Lower lobe of right lung (tissue), 2 donors: ENCODE measurements at places on chromosomes 7 and 10. TPM values are rescaled to one million over a fixed set of nuclear protein-coding genes. Genes with fewer than 3 reads are reported as not detected.

Gene NKX1-2
- not detected for total RNA-seq

DNA sequence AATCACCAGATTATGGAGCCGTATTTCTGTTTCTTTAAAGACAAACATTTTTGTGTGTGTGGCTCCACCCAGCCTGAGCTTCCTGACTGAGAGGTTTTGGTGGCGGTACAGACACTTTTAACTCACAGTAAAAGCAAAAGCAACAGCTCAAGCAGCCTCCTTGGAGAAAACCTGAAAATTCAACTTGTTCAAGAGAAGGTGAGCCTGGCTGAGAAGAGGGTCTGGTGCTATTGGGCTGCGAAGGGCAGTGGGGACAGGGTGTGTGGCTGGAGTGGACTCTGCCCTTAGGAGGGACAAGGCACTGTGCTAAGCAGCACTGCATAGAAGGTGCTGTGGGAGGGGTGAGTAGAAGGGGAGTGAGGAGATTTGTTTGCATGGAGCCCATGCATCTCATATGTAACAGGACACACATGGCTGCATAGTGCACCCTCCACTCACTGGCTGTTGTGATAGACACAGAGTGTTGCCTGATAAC lies at the start of gene GIMAP7:
TSS of gene GIMAP7 (plus strand) at position 125 of the 475 bp plus-strand sequence. CDS start 5,103 bp downstream, outside the sequence.
- H3K36me3 ChIP-seq = peaks cover under 1% of the 10 kb centered on the region
- H3K4me3 ChIP-seq = peak within 1 kb of the TSS; percentile 63
- no peak for DNase-seq

Gene FAM25C
- total RNA-seq = not detected

Gene PRKG1
- total RNA-seq = 23.6 TPM

DNA sequence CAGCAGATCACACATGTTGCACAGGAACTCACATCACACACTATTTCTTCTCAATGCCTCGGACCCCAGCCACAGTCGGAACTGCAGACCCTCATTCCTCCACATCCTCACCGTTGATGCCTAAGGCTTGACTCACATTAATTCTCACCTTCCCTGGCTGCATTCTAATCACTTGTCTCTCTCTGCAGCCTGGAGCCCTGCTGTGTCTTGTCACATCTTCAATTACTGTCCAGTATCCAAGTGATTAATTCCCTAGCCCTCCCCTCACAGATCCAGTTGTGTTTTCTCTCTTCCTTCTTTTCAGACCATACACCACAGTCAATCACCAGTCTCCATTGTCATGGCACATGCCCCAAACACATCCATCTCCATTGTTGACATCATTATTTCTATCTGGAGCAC lies 592.4 kb upstream of the IGFBP3 start:
- no peaks in the 10 kb centered on the region for H3K27me3 ChIP-seq
- DNase-seq = no peak
- no peak overlapping the region for H3K4me3 ChIP-seq
- H3K36me3 ChIP-seq = no peaks in the 10 kb centered on the region

DNA sequence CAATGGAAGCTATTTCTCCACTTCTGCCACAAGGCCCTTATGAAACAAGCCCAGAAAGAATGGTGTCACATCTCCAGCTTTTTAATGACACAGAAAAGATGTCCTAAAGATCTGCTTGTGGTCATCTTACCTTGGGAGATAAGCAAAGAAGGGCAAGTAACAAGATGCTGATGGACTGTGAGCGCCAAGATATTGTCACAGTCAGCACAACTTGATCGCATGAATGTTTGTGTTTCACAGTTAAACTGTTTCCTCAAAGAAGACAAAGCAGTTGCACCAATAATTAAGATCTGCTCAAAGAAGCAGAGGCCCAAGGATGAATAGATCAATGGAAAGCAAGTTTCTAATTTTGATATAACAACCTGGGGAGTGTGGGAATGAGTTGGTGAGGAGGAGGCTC lies 15.9 kb downstream of the ICA1 start:
- H3K4me1 ChIP-seq = no peaks in the 10 kb centered on the region
- H3K27me3 ChIP-seq = no peaks in the 10 kb centered on the region
- no peak for DNase-seq
- no peak overlapping the region for H3K27ac ChIP-seq
- H3K36me3 ChIP-seq = no peaks in the 10 kb centered on the region

Gene LIPM
- total RNA-seq = not detected

Gene WDR86
- 4.4 TPM for total RNA-seq

Gene ZNF316
- 43.2 TPM for total RNA-seq

Gene C10orf67
- total RNA-seq = 1.2 TPM

GRCh38 chr10:17782921-17783665 lies 26.1 kb upstream of the MRC1 start:
- no peaks in the 10 kb centered on the region for H3K36me3 ChIP-seq
- H3K27ac ChIP-seq = no peak overlapping the region
- peaks cover 34% of the 10 kb centered on the region for H3K4me1 ChIP-seq

DNA sequence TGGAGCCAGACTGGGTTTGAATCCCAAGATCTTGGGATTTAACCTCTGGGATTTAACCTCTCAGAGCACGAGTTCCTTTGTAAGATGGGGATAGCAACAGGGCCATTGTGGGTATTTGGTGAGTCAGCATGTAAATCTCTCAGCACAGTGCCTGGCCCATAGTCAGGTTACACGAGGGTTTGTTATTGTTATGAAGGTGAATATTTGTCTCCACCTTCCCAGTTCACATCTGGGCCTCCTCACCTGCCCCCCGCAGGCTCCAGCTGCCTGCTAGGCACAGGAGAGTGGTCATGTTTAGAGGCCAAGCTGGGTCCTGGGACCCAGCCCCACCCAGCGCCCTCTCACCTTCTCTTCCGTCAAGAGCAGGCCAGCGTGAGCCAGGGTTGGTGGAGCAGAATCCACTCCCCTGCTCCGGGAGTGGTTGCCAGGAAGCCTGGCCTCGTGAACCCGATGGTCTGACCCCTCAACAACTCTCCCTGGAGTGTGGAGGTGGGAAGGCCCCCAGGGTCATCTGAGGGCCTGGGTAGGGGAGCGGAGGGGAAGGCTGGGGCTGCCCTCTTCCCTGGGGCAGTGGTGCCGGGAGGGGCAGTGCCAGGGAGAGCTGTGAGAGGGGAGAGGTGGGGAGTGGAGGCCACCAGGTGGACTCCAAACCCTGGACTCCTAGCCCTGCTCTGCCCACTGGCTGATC lies 26.0 kb downstream of the FAM241B start:
- H3K27ac ChIP-seq = no peak overlapping the region
- H3K36me3 ChIP-seq = no peaks in the 10 kb centered on the region

DNA sequence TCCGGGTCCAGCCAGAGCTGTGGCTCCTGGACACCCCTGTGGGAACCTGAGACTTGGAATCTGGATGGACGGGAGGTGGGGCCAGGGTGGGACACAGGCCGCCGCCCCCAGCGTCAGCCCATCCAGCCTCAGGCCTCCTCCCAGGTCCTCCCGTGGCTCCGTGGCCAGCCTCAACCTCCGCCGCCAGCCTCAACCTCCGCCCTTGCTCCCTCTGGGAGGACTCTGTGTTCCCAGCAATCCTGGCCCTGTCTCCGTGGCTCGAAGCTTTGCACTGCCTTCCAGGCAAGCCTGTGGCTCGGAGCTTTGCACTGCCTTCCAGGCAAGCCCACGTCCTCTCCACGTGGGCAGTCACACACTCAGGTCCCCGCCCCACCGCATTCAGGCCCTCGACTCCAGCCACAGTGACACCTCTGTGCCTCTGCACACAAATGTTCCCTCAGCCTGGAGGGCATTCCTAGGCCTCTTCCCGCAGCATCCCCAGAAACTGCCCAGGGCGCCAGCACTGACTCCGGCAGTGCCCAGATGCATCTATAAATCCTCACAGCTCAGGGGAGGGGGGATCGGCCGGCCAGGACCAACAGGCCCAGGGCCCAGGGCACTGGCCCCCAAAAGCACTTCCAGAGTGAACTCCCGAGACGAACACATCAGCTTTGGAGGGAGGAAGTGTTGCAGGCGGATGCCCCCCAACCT lies 44.7 kb upstream of the PDGFA start:
- H3K4me3 ChIP-seq = no peak overlapping the region
- no peaks in the 10 kb centered on the region for H3K27me3 ChIP-seq
- no peaks in the 10 kb centered on the region for H3K36me3 ChIP-seq
- no peak for DNase-seq
- H3K27ac ChIP-seq = no peak overlapping the region

Gene GIMAP6
- total RNA-seq = 69.3 TPM

DNA sequence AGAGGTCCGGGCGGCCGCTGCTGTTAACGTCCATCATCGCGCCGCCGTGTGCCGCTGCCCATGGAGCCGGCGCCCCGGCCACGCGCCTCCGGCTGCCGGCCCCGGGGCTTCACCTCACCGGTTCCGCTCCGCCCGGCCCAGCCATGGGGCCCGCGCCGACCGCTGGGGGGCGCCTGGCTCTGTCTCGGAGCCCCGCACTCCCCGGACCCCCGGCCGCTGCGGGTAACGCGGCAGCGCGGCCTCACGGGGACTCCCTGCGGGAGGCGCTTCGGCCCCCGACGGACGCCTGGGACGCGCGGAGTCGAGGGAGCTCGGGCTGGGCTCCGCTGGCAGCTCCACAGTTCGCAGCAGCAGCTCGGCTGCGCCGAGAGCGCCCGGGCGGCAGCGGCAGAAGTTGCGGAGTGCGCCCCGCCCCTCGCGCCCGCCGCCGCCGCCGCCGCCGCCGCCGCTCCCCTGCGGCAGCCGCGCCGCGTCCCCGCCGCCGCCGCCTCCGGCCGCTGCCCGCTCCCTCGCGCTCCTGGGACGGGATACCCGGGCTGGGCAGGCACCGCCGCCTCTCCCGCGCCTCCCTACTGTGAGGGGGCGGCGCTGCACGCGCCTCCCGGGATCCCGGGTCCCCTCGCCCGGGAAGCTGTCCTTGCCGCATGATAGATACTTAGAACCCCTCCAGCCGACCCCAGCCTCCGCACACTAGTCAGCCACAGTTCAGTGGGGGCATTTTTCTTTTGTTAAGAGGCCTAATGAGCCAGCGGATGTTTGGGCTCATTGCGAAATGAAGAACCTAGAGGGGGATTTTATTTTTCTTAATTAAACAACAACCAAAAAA lies at the start of gene HTR7:
TSS of gene HTR7 (minus strand) at position 405 of the 826 bp plus-strand sequence. CDS start at position 37, 368 bp downstream.
- H3K4me3 ChIP-seq = peak within 1 kb of the TSS; percentile 62
- peak within 1 kb of the TSS; percentile 60 for H3K27ac ChIP-seq
- peaks cover 46% of the 10 kb centered on the region for H3K27me3 ChIP-seq
- peaks cover 14% of the 10 kb centered on the region for H3K4me1 ChIP-seq

Gene PTPRE
- 60.5 TPM for total RNA-seq

GRCh38 chr10:95728526-95728925 lies 27.4 kb upstream of the ENTPD1 start:
- peaks cover 15% of the 10 kb centered on the region for H3K4me1 ChIP-seq
- no peaks in the 10 kb centered on the region for H3K27me3 ChIP-seq
- no peaks in the 10 kb centered on the region for H3K36me3 ChIP-seq
- no peak overlapping the region for H3K4me3 ChIP-seq

DNA sequence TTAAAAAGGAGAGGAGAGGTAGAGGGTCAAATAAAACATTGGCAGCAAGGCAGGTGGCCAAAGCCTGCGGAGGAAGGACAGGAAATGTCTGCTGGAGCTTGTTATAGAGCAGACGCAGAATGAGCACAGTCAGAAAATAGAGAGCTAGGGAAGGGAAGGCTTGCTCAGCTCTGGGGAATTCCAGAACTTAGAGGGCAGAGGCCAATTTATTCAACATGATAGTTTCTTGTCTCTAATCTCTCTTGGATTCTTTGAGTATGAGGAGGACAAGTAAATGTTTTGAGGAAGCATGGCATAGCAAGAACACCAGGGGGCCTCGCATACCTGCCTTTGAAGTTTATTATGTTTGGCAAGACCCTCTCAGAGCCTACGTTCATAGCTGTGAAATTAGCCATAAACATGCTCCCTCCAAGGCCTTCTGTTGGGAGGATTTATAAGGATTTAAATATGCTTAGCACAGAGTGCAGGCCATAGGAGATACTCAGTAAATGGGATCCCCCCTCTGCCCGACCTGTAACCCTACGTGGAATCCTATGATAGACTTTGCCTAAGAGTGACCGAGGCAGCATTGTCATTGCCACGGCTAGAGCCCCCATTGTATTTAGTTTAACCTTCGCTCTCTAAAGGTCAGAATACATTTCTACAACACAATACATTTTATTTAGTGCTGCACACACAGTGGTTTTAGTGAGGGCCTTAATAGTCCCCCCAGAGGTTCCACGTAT lies 293.9 kb downstream of the CCDC3 start:
- no peaks in the 10 kb centered on the region for H3K36me3 ChIP-seq
- H3K27ac ChIP-seq = peak overlapping the region; percentile 44
- no peaks in the 10 kb centered on the region for H3K27me3 ChIP-seq
- H3K4me3 ChIP-seq = no peak overlapping the region
- no peak for DNase-seq

DNA sequence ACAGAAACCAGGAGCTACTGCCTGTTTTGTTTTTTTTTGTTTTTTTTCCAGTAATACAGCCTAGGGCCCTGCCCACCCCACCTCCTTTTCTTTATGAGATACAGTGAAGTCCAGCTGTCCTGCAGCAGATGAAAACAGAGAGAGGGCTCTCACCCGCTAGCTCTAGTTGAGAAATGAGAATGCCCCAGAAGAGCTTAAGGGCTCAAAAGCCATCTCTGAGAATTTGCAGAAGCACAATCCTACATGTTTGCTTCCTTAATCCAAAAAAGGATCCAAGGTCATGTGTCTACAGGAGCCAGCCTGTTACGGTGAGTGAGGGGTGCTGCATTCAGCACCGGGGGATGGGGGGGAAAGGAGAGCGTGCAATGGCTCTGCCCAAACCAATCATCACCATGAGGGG lies 122.7 kb downstream of the KCNMA1 start:
- no peak for DNase-seq
- H3K36me3 ChIP-seq = no peaks in the 10 kb centered on the region
- H3K27me3 ChIP-seq = no peaks in the 10 kb centered on the region

DNA sequence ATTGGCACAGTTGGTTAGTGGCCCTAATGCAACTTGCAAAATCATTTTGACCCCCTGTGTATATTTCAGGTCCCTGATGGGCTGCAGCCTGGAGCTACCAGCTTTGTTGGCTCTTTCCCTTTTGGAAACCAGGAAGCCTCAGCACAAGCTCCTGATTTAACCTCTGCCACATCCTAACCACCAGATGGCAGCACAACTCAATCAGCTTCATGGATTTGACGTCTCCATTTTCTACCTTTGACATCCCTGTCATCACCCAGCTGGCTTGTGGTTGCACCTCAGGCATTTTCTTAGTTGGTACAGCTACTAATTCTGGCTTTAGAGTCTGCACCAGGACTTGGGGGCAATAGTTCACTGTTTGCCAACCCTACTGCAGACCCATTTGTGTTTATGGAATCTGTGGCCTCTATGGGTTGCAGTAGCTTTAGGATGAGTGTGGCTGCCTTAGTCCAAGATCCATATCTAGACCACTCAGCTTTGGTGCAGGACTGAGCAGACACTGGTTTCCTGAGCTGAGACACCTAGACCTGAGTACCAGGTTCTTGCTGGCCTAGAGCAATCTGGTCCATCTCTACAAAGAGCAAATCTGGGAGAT lies 456.2 kb downstream of the REEP3 start:
- no peaks in the 10 kb centered on the region for H3K36me3 ChIP-seq
- H3K27me3 ChIP-seq = no peaks in the 10 kb centered on the region
- H3K4me1 ChIP-seq = no peaks in the 10 kb centered on the region
